ENCODE measurements at places on chromosomes 12 and 14. TPM values are rescaled to one million over a fixed set of nuclear protein-coding genes. Genes with fewer than 3 reads are reported as not detected.

Gene GALNT6
- 17.5 TPM for total RNA-seq

Gene IGF1
- 6.4 TPM for total RNA-seq

Gene SAV1
- 22.4 TPM for total RNA-seq

Gene PIWIL1
- total RNA-seq: 0.55 TPM

Gene TESPA1
- total RNA-seq: 1.6 TPM

Gene ZFHX2
- 0.41 TPM for total RNA-seq

DNA sequence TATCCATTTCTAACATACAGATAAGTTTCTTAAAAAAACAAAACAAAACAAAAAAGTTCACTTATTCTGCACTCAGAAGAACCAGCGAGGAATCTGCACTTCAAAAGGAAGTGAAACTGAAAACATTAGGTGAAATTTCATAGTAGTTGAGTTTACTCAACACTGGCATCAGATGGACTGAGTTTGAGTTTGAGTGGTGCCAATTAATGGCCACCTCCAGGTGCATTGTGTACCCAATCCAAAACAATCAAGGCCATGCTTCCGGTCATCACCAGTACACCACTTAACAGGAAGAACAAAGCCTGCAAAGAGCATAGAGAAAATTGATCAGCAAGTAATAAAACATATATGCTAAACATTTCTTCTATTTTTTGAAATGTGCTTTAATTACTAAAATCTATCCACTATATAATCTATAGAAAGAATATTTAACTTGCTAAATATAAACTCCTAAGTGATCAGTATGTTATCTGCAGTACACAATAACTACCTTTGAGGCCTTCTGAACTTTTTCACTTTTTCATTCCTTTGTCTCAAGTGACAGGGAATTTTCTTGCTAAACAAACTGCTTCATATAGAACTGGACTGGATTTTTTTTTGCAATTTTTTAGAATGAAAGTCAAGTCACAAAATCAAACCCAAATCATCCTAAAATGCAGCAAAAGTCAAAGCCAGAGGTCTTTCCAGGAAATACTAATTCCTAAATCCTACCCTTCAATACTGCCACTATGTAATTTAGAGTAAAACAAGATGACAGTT, 11.5 kb downstream of the SLC38A2 start:
- H3K27me3 ChIP-seq: no peaks in the 10 kb centered on the region
- H3K4me1 ChIP-seq: peaks cover 17% of the 10 kb centered on the region
- DNase-seq: no peak
- no peak overlapping the region for H3K27ac ChIP-seq
- peaks cover 78% of the 10 kb centered on the region for H3K36me3 ChIP-seq

- no peaks in the 10 kb centered on the region for H3K36me3 ChIP-seq
- DNase-seq: no peak
- H3K4me3 ChIP-seq: no peak overlapping the region
- H3K27ac ChIP-seq: no peak overlapping the region
These were observed 50.7 kb upstream of the TMEM260 start for GRCh38 chr14:56528927-56529326.

DNA sequence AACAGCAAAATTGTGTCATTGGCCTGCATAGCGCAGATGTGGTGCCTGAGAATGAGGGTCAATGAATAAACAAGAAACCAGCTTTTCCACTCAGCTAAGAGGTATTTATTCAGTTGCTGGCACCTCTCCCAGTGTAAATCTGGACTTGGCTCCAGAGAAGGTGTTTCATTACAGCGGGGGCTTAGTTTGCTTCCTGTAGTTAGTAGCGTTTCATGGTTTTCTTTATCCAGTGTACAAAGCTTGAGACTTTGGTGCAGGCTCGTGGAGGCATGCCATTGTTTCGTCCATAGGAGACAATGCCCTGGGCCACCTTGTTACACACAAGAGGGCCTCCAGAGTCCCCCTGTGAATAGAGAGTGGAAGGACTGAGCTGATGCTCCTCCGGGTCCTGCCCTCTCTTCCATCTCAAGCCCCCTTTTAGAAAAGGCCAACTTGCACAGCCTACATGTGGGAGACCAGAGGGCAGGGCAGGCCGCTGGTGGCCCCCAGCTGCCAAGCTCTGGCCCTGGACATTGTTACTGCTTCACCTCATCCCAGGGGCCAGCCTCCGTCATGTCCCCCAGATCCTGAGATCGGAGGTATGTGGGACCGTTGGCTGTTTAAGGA, 3.0 kb downstream of the GZMB start:
- H3K4me1 ChIP-seq: no peaks in the 10 kb centered on the region
- DNase-seq: peak; percentile 16
- no peak overlapping the region for H3K27ac ChIP-seq
- H3K27me3 ChIP-seq: no peaks in the 10 kb centered on the region
- no peaks in the 10 kb centered on the region for H3K36me3 ChIP-seq
- no peak overlapping the region for H3K4me3 ChIP-seq

GRCh38 chr14:51400139-51400538, 160.1 kb downstream of the TMX1 start:
- no peak overlapping the region for H3K4me3 ChIP-seq
- H3K27ac ChIP-seq: no peak overlapping the region
- peaks cover 13% of the 10 kb centered on the region for H3K4me1 ChIP-seq
- no peaks in the 10 kb centered on the region for H3K27me3 ChIP-seq
- no peaks in the 10 kb centered on the region for H3K36me3 ChIP-seq
- no peak for DNase-seq

GRCh38 chr12:130520784-130521183, 183.1 kb downstream of the PIWIL1 start:
- DNase-seq: no peak
- no peak overlapping the region for H3K4me3 ChIP-seq
- no peak overlapping the region for H3K27ac ChIP-seq
- no peaks in the 10 kb centered on the region for H3K4me1 ChIP-seq

DNA sequence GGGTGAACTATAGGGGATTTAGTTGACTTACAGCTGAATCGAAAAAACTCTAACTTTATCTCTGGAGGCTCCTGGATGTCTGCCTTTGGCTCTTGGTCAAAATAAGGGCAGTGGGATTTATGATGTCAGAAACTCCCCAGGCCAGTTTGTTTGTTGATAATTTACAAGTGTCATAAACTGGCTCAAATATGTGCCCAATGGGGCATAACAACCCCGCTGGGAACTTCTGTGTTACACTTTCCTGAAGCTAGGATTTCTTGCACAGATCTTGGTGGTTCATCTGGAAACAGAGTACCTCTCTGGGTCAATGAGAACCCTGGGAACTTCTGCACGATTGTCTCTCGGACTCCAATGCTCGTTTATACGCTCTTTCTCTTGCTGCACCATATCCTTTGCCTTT, 58.7 kb upstream of the MUCL1 start:
- no peaks in the 10 kb centered on the region for H3K4me1 ChIP-seq
- DNase-seq: no peak
- H3K36me3 ChIP-seq: no peaks in the 10 kb centered on the region
- no peak overlapping the region for H3K4me3 ChIP-seq

DNA sequence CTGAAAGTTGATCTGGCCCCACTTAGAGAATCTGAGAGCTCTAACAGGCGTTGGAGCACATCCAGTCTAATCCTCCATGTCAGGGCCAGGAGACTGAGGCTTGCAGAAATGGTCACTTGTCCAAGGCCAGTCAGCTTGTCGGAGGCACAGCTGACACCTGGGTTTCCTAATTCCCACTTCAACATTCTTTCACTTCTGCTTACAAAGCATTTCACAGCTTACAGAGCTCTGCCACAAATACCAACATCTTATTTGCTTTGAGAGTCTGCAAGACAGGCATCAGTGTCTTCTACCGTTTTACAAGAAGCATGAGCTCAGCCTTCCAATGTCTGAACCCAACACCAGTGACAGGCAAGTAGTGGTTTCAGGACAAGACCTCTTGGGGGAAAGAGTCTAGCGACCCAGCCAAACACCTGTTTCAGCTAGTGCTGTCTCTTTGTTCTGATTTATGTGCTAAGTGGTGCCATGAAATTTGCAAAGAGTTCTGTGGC, 31.8 kb downstream of the ISCA2 start:
- no peaks in the 10 kb centered on the region for H3K27me3 ChIP-seq
- no peak overlapping the region for H3K27ac ChIP-seq
- no peaks in the 10 kb centered on the region for H3K4me1 ChIP-seq

GRCh38 chr12:78260976-78261375, 430.3 kb downstream of the NAV3 start:
- H3K27ac ChIP-seq: no peak overlapping the region
- no peaks in the 10 kb centered on the region for H3K36me3 ChIP-seq
- no peaks in the 10 kb centered on the region for H3K4me1 ChIP-seq
- no peak overlapping the region for H3K4me3 ChIP-seq

DNA sequence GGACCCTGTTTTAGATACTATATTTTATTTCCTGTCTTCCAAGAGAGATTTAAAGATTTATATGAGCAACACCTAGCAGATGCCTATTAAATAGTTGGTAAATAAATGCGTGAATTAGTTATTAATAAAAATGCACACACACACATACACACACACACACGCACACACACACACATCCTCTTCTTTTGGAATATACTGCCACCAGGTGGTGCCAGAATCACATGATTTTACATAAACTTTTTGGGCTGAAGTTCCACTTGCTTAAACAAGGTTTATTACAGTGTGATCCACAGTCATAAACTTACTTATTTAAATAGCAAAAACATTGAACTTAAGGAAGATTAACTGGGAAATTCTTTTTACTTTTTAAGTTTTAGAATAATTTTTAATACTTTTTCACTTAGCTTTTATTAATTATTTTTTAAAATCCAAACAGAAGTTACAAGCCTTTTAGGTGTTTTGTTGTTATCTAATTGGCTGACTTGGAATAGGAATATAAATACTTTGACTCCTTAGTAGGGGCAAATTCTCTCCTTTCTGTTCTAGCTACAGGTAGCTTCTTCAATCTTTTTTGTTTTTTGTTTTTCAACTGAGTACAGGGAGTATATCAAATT, 17.5 kb downstream of the RAD51B start:
- DNase-seq: peak; percentile 62
- H3K27me3 ChIP-seq: no peaks in the 10 kb centered on the region
- no peak overlapping the region for H3K4me3 ChIP-seq
- H3K27ac ChIP-seq: no peak overlapping the region

DNA sequence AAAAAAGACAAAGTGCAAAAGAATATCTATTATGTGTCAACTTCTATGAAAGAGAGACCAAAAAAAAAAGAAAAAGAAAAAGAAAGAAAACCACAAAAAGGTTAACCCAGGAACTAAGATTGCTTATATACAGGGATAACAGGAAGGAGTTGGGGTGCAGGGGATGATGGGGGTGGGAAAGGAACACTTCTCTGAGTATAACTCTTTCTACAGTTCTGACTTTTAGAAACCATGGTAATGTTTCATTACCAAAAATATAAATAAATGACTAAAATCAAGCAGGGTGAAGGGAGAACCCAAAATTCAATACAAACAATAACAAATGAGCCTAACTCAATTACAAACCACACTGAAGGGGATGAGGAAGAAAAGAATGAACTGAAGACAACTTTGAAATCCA, 9.1 kb downstream of the IFNG-AS1 start:
- no peak overlapping the region for H3K4me3 ChIP-seq
- H3K27me3 ChIP-seq: no peaks in the 10 kb centered on the region
- no peaks in the 10 kb centered on the region for H3K36me3 ChIP-seq
- DNase-seq: no peak
- no peak overlapping the region for H3K27ac ChIP-seq

- no peak overlapping the region for H3K4me3 ChIP-seq
- H3K27me3 ChIP-seq: no peaks in the 10 kb centered on the region
- DNase-seq: no peak
- no peak overlapping the region for H3K27ac ChIP-seq
- peaks cover 10% of the 10 kb centered on the region for H3K4me1 ChIP-seq
These were observed 41.5 kb downstream of the FAM186A start for GRCh38 chr12:50354908-50355307.

DNA sequence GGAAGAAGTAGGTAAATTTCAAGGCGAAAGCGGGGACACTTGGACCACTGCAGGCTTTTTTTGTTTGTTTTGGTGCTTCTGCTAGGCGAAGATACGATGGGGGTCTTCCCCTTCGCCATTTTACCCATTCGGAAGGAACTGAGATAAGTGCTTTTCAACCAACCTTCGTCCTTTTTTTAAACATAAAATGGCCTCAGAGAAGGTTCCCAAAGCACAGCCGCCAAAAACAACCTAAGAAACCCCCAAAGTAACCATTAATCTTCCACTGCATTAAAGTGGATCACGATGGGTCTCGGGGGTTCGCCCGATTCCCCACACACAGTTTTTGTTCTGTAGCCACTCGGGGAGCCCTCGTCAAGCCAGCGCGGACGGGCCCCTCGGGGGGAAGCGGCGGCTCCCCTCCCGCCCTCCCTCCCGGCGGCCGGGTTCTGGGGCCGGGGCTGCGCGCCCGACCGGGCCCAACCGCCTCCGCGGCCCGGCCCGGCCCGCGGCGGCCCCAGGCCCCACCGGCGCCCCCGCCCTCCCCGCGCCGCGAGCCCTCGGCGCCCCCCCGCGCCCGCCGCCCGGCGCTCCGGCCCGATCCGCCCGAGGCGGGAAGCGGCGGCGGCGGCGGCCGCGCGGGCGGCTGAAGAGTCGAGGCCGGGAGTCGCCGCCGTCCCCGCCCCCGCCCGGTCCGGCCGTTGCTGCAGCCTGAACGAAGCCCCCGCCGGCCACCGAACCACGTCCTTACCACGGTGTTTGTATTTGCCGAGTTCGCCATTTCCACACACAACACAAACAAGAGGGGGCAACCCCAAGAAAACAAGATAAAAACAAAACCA, 790 bp downstream of the GTF2A1 start:
- no peaks in the 10 kb centered on the region for H3K36me3 ChIP-seq
- no peaks in the 10 kb centered on the region for H3K27me3 ChIP-seq
- peaks cover 18% of the 10 kb centered on the region for H3K4me1 ChIP-seq
- H3K4me3 ChIP-seq: peak overlapping the region; percentile 88
- peak overlapping the region; percentile 98 for H3K27ac ChIP-seq
- DNase-seq: peak; percentile 29

GRCh38 chr14:22613736-22614239, 15.7 kb downstream of the ABHD4 start:
- peaks cover 12% of the 10 kb centered on the region for H3K36me3 ChIP-seq
- H3K4me3 ChIP-seq: no peak overlapping the region
- H3K27me3 ChIP-seq: no peaks in the 10 kb centered on the region
- DNase-seq: no peak

DNA sequence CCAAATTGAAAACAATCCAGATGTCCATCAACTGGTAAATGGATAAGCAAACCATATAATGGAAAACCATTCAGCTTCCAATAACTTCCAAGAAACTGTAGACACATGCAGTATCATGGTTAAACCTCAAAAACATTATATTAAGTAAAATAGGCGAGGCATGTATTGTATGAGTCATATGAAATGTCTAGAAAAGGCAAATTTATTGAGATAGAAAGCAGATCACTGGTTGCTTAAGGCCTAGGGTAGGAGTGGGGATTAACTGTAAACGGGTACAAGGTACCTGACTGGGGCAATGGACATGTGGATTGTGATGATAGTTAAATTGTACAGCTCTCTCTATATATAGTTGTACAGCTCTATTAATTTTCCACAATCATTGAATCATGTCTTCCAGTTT, 21.3 kb upstream of the PAPLN start:
- no peak overlapping the region for H3K27ac ChIP-seq
- no peaks in the 10 kb centered on the region for H3K4me1 ChIP-seq
- no peak for DNase-seq
- H3K4me3 ChIP-seq: no peak overlapping the region

GRCh38 chr12:31220633-31221550, 105.1 kb downstream of the SINHCAF start:
- no peak overlapping the region for H3K27ac ChIP-seq
- no peak overlapping the region for H3K4me3 ChIP-seq
- H3K27me3 ChIP-seq: no peaks in the 10 kb centered on the region
- no peaks in the 10 kb centered on the region for H3K36me3 ChIP-seq
- DNase-seq: no peak
